Fibroblast of gingiva (primary cell): ENCODE measurements at places on chromosomes 11 and 22.

- no peak for DNase-seq
Observed at GRCh38 chr11:121330614-121331435, 38.3 kb downstream of the SC5D start.

DNA sequence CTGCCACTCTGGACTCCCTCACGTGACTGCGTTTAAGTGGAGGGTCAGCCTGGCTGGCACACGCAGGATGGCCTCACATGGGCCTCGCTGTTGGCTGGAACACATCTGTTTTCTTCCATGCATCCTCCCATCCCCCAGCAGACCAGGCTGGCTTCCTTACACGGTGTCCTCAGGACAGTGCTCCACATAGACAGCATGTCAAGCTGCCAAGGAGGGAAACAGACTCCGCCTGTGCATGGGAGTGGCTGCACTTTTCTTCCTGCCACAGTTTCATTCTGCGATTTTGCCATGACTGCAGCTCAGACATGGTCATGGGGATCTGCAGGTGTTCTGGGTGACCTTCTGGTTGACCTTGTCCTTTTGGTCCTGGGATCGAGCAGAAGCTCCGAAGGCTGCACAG lies 344.2 kb downstream of the SHANK2 start:
- DNase-seq: no peak

DNA sequence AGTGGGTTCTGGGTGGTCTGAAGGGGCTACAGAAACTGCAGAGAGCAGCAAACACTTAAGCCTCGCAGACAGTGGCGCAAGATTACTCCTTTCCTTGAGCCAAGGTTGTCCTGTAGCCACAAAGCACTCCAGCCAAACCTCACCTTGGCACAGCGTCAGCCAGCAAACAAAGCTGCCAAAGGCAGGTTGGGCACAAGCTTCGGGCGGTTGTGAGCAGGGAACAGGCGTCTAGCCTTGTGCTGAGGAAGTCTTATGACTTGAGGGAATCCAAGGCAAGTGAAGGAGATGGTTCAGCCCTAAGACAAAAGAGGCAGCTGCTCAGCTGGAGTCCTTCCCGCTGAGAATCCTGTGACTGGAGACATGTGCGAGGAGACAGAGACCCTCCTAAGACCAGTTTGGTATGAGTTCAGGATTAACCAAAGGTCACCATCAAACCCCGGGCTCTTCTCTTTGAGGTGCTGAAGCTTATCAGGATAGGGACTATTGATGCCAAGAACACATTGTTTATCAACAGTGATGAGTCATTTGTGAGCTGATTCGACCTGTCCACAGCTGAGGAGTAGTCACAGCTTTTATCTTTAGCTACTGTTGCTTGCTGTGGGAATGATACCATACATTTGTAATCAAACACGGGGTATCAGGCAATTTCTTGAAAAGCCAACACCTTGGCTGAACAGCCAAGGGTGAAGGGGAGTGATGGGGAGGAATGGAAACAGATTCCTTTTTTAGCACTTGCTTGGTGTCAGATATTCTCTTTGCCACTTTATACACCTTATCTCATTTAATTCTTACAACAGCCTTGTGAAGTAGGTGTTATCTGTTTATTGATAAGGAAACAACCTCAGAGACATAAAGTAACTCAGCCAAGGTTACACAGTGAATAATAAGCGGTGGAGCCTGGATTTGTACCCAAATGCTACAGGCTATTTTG lies 4.6 kb downstream of the ADM start:
- peak; percentile 98 for DNase-seq

DNA sequence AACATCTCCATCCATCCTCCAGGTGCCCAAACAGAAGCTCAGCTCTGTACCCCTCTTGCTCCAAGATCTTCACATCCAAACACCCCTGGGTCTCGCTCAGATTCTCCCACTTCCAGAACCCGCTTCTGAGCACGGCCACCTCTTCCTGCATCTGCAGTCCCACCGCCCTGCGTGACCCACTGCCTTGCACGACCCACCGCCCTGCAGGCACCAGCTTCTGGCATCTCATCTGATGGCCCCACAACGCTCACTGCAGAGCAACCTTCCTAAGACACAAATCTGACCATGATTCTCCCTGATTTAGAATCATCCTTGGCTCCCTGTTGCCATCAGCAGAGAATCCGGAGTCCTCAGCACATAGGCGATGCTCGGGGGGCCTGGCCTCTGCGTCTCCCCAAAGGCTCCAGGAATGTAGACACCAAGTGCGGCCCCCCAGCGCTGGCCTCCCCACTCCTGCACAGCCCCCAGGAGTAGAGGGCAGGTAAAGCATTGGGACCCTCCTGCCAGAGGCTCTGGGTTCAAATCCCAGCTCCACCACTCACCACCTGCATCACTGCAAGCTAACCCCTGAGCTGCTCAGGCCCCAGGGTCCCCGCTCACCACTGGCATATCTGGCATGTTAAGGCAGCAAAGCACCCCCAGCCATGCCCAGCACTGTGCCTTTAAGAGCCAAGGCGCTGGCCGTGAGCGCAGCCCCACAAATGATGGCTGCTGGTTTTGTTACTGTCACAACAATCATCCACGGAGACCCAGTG lies 459.3 kb downstream of the BRD1 start:
- no peak for DNase-seq

GRCh38 chr11:123611698-123612097 lies 42.7 kb downstream of the SCN3B start:
- no peak for DNase-seq

GRCh38 chr11:112884012-112884767 lies 77.0 kb upstream of the NCAM1 start:
- DNase-seq: no peak

DNA sequence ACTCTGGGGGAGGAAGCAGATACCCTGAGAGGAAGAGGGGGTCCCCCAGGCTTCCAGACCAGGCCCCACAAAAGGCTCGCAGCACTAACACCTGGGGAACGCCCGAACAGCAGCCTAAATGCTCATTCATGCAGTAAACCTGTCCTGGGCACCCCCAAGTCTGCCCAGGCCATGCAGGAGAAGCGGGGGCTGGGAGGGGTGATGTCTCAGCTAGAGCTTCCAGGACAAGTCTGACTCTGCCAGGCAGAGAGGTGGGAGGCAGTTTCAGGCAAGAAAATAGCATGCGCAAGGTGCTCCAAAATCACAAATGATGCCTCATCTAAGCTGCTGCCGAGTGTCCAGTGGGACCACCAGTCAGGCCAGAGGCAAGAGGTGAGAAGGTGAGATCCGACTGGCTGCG lies 14.6 kb downstream of the CABP7 start:
- DNase-seq: no peak

DNA sequence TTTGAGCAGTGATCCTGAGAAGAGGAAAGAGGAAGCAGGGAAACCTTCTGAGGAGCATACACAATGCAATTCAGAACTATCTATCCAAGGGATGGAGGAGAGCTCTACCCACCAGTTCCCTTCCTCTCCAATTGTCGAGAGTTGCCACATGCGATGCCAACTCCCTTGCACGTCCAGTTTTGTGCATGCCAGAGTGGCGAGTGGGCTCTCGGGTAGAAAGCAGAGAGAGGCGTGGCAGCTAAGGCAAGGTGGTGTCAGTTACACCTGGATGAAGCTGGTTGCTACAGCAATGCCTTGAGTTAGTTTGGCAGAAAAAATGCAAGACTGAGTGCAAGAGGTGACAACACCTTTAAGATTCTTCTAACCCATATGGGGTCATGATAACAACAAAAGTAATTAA lies 420.4 kb upstream of the CCDC90B start:
- no peak for DNase-seq

DNA sequence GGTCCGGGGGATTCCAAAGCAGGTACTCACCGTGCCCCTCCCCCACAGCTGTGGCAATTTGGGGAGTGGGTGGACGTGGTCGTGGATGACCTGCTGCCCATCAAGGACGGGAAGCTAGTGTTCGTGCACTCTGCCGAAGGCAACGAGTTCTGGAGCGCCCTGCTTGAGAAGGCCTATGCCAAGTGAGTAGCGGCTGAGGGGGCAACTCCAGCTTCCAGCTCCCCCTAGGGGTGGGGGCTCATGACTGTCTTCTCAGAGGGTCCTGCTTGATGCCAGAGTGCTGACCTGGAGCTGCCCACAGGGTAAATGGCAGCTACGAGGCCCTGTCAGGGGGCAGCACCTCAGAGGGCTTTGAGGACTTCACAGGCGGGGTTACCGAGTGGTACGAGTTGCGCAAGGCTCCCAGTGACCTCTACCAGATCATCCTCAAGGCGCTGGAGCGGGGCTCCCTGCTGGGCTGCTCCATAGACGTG lies 4.2 kb downstream of the CAPN1 start:
- no peak for DNase-seq

- no peak for DNase-seq
Observed at GRCh38 chr11:72869831-72870230, 55.6 kb downstream of the ATG16L2 start.

DNA sequence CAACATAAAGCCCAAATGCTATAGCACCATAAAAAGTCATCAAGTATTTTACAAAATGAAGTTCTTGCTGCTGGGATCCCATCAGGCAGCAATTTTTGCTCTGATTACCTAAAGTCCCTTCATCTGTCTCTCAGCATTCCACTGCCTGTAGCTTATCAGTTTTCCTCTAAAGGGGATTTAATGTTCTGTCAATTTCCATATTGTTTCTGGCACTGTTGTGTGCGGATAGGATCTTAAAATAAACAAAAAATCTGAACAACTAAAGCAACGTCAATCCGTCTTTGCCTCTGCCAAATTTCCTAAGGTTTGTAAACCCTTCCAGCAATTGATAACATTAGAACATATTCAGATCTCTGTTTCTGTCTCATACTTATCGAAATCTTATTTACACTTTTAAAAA lies 1126.3 kb upstream of the RAG2 start:
- DNase-seq: no peak

DNA sequence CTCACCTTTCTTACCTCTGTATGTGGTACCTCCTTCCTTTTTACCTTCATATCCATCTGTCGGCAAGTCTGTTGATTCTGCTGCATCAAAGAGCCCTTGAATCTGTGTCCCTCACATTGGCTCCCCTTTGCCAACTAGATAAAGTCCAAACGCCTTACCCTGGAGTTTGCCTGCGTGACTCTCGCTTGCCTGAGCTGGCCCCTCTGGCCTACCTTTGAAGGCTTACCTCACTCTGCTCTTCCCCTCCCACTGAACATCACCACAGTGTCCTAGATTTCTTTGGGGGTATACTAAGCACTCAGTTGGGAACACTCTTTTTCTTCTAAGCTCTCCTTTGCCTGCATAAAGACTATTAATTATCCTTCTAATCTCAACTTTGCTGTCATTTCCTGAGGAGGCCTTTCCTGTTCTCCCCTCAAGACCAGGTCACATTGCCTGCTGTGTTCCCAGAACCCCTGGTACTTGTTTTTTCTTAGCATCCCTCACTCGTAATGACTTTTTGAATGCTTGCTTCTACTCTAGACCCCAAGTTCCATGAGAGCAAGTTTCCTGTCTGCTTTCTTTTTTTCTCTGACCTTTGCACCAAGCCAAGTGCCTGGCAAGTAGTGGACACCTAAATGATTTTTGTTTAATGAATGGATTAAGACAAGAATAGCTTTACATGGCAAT lies 67.8 kb upstream of the ADORA2A start:
- DNase-seq: no peak

- no peak for DNase-seq
Observed at GRCh38 chr11:117570701-117571100, 226.3 kb downstream of the DSCAML1 start.

DNA sequence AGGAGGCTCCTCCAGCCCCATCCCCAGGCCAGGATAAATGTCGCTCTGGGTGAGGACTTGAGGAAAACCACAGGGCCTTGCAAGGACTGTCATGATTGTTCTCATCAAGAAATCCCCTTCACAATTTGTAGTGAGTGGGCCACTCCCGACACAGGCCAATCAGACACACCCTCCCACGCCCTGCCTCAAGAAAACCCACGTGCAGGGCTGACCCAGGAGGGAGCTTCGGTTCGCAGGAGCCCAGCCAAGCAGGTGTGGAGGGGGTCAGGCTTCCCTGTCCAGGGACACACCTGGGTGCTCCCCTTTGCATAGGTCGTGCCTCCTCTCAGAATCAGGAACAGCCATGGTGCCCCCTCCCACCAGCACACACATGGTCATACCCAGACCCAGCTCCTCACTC lies 43.2 kb downstream of the SHANK2 start:
- no peak for DNase-seq

- DNase-seq: no peak
Observed at GRCh38 chr11:7899418-7899817, 31.6 kb downstream of the OR10A6 start.

- no peak for DNase-seq
Observed at GRCh38 chr11:123381149-123381548, 48.9 kb upstream of the GRAMD1B start.

DNA sequence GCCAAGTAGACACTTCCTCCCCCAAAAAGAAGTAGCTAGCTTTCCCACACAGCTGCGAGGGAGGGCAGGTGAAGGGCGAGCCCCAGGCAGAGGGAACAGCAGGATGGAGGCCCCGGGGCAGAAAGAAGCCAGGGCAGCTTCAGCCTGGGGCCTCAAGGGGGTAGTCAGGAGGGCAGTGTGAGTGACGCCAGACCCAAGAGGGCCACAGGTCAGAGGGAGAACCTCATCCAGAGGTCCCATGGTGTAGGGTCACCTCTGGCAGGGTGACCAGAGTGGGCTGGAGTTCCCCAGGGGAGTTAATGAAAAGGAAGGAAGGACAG lies 9.2 kb downstream of the PRR5 start:
- DNase-seq: no peak

GRCh38 chr11:84924154-84924692 lies 702.9 kb downstream of the DLG2 start:
- DNase-seq: no peak

DNA sequence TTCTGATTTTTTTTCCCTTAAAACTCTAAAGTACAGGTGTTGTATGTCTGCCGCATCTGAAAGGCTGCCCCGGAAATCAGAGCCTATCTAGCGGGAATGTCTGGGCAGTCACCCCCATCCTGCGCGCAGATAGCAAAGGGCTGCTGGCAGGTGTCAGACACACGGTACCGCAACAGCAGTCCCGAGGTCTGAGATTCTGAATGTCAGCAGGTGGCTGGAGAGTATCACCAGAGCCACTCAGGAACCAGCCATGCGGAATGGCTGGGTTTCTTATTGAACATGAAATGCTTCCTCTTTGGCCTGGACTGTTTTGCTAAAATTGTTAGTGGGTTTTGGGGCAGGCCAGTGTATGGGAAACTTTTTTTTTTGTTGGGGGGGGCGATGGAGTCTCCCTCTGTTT lies 53.3 kb downstream of the CERK start:
- DNase-seq: no peak

- no peak for DNase-seq
Observed at GRCh38 chr11:36360826-36361415, 64.8 kb downstream of the PRR5L start.

GRCh38 chr11:65429724-65430405 lies 7.3 kb downstream of the NEAT1 start:
- peak; percentile 92 for DNase-seq

GRCh38 chr22:22721681-22722354 lies 77.4 kb downstream of the GGTLC2 start:
- peak; percentile 77 for DNase-seq

DNA sequence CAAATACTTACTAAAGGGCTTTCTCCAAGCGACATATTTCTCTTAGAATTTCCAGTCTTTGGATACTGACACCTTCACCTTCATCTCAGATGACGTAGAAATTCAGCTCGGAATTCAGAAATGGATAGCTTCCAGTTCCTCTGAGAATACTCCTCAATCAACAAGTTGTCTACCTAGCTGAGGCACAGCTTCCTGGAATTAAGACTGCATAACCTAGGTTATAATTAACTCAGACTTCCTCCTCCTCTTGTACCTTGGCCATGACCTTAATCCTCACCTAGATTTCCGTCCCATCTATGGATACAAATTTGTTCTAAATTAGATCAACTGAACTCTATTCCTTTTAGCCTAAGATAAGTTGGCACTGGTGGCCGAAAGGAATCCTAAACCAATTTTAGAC lies 17.4 kb downstream of the ATP5MG start:
- DNase-seq: no peak

GRCh38 chr11:64224151-64224890 lies 1.7 kb downstream of the TRPT1 start:
- no peak for DNase-seq
